Stimulated activated CD4-positive, alpha-beta T cell treated with anti-CD3 and anti-CD28 coated beads, Interleukin-4, amount 100 ng/mL, for 24 hours (primary cell): ENCODE measurements at places on chromosomes 2 and 18.

- no peak for DNase-seq
Measured at GRCh38 chr18:24741321-24741720, 280.9 kb downstream of the HRH4 start.

GRCh38 chr2:165874445-165875039 is 79.0 kb downstream of the TTC21B start:
- no peak for DNase-seq

- no peak for DNase-seq
Measured at GRCh38 chr2:68404893-68405799, 40.1 kb downstream of the PLEK start.

- no peak for DNase-seq
Measured at GRCh38 chr2:29487967-29488555, 372.8 kb downstream of the CLIP4 start.

DNA sequence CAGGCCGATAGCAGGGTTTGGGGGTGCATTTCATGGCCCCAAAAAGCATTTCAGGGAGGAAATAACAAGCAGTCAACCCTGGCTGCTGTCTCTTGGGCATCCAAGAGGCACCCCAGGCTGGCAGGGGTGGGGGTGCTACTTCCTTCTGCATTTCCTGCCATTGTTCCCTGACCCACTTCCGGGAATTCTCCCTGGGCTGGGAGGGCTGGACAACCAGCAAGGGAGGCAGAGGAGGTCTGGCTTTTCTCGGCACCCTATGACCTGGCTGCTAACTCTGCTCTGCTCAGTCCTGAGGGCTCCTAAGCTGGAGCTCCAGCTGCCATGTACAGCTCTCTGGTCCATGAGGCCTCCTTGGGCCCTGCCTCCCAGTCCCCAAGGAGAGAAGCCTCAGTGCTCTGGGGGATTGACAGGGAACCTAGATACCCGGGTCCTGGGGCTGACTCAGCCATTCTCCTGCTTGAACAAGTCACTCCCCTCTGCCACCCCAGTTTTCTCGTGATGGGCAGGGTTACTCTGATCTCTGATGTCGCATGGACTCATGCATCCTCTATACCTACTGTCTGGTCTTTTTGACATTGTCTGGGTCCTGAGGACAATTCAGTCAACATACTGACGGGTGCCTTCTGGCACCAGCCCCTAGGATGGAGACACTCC is 47.2 kb downstream of the DYSF start:
- DNase-seq: no peak

GRCh38 chr18:24111936-24112335 is 26.9 kb upstream of the CABYR start:
- DNase-seq: no peak

DNA sequence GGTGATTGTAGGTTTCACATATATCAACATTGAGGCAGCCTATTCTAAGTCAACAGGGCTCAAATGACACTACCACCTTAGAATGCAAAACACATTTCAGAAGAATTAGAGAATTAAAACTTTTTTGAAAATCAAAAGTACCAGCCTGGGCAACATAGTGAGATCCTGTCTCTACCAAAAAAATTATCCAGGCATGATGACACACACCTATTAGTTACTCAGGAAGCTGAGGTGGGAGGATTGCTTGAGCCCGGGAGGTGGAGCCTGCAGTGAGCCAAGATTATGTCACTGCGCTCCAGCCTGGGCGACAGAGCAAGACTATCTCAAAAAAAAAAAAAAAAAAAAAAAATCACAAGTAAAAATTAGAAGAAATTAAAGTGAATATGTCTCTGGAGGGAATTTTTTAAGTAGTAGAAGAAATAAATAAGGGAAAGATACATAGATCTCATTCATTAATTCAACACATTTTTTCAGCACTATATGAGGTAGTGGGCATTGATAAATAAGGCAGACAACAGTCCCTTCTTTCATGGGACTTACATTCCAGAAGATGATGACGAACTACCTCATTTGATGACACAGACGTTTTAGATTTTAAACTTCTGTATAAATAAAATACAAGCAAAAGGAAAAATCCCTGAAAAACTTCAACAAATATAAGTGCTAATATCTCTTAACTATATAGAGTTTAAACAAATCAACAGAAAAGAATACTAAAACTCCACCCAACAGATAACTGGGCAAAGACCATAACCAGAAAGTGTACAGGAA is 42.3 kb downstream of the STPG4 start:
- no peak for DNase-seq

DNA sequence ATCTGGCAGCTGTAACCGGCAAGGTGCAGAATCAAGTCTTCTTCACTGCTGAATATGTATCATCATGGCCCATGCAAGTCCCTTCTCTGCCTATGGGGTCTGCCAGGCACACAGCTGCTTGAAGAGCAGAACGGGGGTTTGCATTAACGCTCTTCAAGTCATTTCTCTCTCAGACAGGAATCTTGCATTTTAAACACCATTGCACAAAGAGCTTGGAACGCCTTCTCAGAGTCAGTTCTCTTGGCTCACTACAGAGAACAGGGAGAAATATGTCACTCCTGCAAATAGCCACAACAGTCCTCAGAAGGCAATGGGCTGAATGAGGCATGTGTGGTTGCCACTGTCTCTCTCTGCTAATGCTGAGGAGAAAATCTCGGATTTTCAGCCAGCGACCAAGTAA is 2173.5 kb upstream of the PIK3C3 start:
- DNase-seq: no peak

DNA sequence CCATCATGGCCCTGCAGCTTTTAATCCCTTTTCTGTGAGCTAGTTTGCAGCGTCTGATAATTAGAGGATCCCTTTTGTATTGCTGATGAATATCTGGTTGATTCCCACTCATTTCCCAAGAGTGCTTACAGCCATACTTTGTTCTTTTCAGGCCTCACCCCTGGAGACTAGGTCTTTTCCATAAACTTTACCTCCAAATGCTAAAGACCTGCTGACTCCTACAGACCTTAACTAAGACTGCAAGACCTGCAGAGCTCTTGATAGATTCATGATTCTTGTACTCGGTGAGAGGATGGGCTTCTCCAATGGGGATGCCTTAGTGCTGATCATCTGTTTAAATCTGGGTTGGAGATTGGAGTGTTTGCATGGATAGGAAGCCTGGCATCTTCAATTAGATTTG is 33.1 kb upstream of the DYNAP start:
- no peak for DNase-seq

DNA sequence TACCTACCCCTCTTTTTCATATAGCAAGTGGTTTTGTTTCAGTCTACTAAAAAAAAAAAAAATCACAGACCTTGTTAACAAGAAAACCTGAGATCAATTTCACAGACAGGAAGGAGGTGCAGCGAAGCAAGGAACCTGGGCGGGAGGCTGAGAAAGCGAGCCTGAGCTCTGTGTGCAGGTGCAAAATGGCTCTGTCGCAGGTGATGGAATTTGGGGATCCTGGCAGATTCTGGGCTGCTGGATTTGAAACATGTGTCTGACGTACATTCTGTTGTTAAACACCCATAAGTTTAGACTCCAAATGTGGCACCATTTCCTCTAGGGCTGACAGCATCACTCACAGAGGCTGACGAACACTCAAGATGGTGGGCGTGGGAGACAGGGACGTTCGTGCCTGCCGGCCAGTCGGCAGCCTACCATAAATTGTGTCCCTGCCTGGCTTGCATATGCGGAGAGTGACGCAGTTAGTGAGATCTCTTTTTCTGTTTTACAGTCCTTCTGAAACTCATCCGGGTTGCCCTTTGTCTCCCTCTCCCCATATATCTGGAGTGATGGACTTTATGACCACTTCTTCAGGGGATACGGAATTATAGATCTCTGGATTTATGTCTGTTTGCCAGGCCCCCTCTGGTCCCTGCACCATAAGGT is 8.8 kb upstream of the DDX1 start:
- DNase-seq: no peak

- DNase-seq: no peak
Measured at GRCh38 chr2:223991611-223992010, 34.3 kb downstream of the MRPL44 start.

DNA sequence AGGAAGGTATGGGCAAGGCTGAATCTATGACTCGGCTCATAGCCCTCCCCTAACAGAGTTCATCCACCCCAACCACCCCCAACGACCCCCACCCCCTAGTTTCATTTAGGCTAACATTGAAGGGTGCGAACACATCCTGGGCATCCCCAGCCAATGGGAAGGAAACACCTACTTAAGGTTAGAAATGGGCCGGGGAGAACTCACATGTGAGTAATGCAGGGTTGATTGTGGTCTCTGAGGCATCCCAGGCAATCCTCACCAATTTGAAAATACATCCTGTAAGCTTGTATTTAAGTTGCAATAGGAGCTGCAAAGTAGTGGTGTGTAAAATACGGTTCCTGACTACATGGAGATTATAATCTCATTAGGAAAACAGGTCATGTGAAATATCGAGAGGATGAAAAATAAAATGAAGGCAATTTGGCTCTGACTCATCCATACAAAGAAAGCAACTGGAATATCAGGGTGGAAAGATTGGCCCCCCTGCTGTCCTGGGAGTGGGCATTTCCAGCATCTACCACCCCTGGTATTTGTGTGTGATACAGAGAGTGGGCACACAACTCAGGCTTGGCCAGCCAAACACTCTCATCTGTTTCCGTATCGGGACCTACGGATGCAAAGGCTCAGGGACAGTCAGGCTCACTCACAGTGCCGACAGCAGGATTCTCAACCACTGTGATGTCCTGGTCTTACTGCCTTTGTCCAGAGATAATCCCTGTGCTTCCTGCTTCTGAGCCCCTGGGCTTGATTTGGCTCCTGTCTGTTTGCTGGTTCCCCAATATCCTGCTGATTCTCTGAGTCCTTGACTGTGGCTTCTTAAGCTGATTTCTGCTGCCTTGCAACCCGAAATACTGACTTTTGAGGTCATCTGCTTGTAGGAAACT is 90.0 kb upstream of the NCKAP5 start:
- DNase-seq: no peak
